ENCODE measurements at places on chromosomes 6 and 20.

GRCh38 chr6:111850295-111850937 is 22.8 kb downstream of the FYN start:
- DNase-seq = no peak

DNA sequence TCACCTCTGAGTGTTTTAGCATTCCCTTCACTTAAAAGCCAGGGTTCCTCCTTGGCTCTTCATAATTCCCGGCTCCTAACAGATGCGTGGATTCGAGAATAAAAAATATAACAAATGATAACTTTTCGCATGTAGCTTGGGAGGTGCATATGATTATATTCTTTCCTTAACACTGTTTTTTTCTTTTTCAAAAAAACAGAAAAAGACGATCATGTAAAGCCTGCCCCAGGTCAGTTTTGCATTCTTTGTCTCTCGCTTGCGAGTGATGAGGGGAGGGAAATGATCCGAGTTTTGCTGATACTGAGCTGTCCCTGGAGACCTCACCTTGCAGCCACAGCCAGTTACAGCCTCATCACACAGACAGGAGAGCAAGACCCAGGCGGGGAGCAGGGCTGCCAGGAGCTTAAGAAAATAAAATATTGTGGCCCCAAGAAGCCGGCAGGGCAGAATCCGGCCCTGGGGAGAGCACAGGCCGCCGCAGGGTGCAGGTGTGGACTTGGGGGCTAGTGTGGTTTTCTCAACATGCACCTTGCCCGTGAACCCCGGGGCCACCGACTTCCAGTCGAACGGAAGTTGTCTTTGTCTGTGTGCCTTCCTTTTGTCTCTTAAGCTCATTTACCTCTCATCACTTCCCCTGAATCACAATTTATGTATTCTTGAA is 301.8 kb downstream of the TAF4 start:
- no peak for DNase-seq

- no peak for DNase-seq
Measured at GRCh38 chr20:57713951-57714350, 4.1 kb upstream of the PMEPA1 start.

DNA sequence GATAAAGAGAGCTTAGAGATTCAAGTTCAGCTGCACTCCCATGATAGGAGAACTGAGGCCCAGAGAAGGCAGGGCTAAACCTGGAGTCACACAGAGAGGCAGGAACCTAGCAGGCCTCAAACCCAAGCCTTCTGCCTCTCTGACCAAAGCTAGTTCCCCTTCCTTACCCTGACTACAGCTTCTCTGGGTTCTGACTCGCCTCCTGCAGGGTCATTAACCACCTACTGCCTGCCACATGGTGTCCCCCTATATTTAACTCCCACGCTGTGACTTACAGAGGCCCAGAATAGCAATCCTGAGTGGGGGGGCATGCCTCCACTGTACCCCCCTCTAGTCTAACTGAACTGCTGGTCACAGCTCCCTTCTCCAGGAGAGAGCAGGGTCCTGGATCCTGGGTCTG is 84.1 kb downstream of the DLGAP4 start:
- no peak for DNase-seq

- DNase-seq = no peak
Measured at GRCh38 chr6:20058912-20059311, 153.4 kb downstream of the MBOAT1 start.

DNA sequence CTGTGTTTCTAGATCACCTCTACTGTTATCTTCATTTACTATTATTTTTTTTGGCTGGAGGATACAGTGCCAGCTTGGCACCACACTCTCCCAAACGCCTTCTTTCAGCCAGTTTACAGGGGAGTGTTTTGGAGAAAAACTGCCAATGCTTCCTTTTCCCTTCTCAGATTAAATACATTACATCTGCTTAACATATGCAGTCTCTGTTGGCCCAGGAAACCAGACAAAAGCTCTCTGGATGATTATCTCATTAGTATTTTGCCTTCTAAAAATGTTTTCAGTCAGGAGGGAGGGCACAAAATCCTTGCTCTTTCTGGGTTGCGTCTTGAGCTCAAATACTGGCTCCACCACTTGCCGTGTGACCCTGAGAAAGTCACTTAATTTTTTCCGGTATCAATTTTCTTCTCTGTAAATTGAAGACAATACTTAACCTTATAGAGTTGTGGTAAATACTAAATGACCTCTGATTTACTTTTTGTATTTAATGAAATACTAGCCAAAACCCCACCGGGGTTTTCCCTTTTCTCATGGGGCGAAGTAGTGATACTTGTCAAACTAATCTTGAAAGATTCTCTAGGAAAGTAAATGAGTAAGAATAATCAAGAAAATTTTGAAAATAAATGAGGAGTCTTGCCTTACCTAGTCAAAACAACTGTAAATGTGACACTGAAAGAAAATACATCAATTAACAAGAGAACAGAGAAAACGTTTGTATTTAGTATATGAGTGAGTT is 146.2 kb downstream of the MMS22L start:
- no peak for DNase-seq

DNA sequence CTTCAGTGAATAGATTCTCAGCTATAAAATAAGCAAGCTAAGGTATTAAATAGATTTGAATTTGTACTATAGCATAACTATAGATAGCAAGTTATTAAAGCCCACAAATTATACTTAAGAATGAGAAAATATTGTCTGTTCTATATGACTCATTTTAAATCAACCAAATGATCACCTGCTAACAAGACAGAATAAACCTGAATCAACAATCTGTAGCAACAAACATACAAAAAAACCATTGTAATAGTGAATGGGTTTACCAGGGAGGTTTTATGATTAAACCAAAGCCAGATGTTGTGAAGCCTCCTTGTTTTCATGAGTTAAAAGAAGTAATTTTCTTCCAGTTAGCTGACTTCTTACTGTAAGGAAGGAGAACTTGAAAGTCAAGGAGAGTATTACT is 71.9 kb upstream of the HTR1B start:
- no peak for DNase-seq

GRCh38 chr6:44480097-44480541 is 92.6 kb downstream of the CDC5L start:
- DNase-seq = no peak

- no peak for DNase-seq
Measured at GRCh38 chr20:21522481-21523280, 8.8 kb upstream of the NKX2-2 start.

- no peak for DNase-seq
Measured at GRCh38 chr20:50333812-50334211, 143.2 kb downstream of the CEBPB start.

- no peak for DNase-seq
Measured at GRCh38 chr6:34459899-34460593, 5.8 kb upstream of the PACSIN1 start.

- DNase-seq = no peak
Measured at GRCh38 chr20:25000268-25000801, 7.8 kb upstream of the APMAP start.

- DNase-seq = peak; percentile 93
Measured at GRCh38 chr6:26595669-26596269, 984 bp upstream of the ABT1 start.

DNA sequence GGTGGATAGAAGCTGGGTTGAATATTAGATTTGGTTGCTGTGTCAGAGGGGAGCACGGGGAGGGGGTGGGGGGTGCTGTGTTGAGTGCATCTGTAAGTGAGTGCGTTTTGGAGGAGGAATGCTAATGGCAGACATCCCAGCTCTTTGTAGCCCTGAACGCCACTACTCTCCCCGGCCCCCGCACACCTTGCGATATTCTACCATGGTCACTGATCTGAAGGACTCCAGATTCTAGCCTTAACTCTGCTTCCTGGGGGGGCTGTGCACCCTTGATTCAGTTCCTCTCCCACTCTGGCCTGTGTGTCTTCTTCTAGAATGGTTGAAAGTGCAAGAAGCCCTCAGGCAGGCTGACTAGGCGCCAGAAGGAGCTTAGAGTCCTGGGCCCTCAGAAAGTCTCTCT is 7.1 kb downstream of the GLP1R start:
- DNase-seq = no peak

GRCh38 chr20:45053430-45054351 is 47.2 kb downstream of the KCNS1 start:
- DNase-seq = no peak

DNA sequence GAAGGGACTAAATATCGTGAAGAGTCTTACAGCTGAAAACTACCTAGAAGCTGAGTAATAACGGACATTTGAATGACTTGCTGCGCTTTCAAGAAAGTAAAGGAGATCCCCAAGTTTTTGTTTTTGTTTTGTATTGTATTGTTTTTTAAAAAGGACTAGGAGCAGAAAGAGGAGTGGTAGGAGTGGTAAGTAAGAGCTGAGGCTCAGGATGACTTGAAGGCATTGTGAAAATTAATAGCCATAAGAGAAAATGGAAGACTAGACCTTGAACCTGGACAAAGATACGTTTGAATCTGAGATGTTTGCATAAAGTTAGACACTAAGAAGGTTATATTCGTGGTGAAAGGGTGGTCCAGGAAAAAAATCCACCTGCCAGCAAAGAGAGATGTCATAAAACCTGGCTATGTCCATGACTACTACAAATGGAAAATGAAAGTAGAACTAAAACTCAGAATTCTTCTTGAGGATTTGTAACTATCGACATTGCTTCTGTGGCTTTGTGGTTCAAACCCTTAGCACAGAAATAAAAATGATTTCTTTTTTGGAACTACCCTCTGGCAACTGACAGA is 824.8 kb upstream of the FLRT3 start:
- DNase-seq = no peak

DNA sequence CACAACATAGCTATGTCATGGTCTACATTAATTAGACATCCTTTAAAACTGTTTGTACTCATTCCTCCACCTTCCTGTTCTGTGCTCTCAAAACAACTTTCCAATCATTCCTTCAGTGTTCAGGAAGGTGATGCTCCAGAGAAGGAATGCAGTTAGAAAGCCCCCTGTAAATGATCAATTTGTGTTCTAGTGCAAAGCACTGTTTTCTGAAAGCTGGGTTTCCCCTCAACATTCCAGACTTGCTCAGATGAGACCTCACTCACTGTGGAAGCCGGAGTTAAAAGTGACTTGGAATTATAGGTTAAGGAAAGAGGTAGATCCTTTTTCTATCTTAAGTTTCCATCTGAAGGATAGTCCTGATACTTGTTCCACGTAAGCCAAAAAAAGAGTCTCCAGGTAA is 95.9 kb downstream of the BMP2 start:
- no peak for DNase-seq

Measured in vagina (tissue), 2 donors.